ENCODE measurements at places on chromosomes 3 and 15. TPM values are rescaled to one million over a fixed set of nuclear protein-coding genes. Genes with fewer than 3 reads are reported as not detected.

Gene SLC4A7
- total RNA-seq = 183 TPM

Gene UNC13C
- not detected for total RNA-seq

Gene ATP13A5
- not detected for total RNA-seq

Gene SPINK8
- not detected for total RNA-seq

Gene NME9
- total RNA-seq = 0.09 TPM

Gene NANOGP8
- total RNA-seq = not detected

Gene C3orf85
- not detected for total RNA-seq

Gene DNAH12
- total RNA-seq = under 0.01 TPM

Gene HIGD2B
- not detected for total RNA-seq

Gene BTLA
- under 0.01 TPM for total RNA-seq

Gene CYP1A2
- not detected for total RNA-seq

Gene KY
- 0.28 TPM for total RNA-seq

Gene RTP3
- total RNA-seq = not detected

Gene UQCC5
- total RNA-seq = 11.8 TPM

Gene GCSAM
- total RNA-seq = not detected

Gene CISH
- 0.57 TPM for total RNA-seq

Gene DGKG
- total RNA-seq = 2.0 TPM

Gene MNS1
- 1.1 TPM for total RNA-seq

Gene PRR20G
- not detected for total RNA-seq

Gene TM4SF18
- 0.92 TPM for total RNA-seq

Gene P4HTM
- total RNA-seq = 33.4 TPM

Gene FANCD2OS
- not detected for total RNA-seq

Gene ZNF662
- total RNA-seq = 1.0 TPM

Gene LTF
- total RNA-seq = 0.14 TPM

Gene TICRR
- 0.28 TPM for total RNA-seq

Gene ANKRD34C
- not detected for total RNA-seq

Gene GTF2A2
- total RNA-seq = 30.4 TPM

Gene TPRG1
- 0.43 TPM for total RNA-seq

Gene GOLGA6D
- total RNA-seq = not detected

Gene NLGN1
- 8.7 TPM for total RNA-seq

Gene MEX3B
- 6.1 TPM for total RNA-seq

Gene ZNF639
- total RNA-seq = 35.4 TPM
